ENCODE measurements at places on chromosomes 4 and X.

DNA sequence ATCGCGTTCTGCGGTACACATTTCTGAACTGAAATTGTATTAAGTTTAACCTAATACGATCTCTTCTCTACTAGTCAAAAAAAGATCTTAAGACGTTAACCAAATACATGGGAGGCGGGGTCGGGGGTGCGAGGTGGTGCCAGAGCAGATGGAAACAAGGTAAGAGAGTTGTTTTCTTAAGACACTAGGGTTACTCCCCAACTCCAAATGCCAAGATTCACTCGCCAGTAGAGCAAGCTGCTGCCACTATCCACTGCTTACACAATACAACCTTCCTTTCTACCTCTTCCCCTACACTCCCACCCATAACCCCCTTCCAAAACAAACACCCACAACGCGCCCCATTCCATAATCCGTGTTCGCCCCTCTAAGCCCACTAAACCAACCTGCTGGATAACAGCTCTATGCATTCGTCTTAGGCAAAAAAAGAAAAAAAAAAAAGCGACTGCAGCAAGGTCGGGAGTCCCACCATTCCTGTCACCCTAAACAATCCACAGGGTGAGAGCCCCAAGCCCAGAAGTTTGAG lies 1.3 kb downstream of the LCORL start:
- peak; percentile 20 for DNase-seq

- no peak for DNase-seq
Measured at GRCh38 chr4:82555276-82555675, 6.5 kb downstream of the TMEM150C start.

GRCh38 chr4:87461281-87461700 lies 38.9 kb downstream of the NUDT9 start:
- DNase-seq: peak; percentile 4

DNA sequence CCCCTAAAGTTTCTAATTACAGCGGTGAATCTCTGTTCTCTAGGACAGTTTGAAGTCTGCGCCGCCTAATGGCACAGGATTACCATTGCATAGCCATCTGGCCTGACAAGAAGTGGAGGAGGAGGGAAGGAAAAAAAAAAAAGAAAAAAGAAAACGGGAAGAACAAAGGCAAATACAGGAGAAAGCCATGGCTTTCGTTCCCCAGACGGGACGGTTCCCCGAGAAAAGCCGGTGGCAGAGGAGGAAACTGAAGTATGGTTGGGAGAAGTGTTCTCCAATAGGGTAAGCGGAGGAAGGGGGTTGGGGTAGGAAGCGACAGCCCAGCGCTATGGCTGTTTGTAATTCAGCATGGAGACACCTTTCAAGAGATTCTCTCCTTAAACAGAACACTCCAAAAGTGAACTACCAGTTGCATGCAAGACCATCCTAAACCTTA lies 80.8 kb downstream of the HMGN5 start:
- DNase-seq: peak; percentile 36

DNA sequence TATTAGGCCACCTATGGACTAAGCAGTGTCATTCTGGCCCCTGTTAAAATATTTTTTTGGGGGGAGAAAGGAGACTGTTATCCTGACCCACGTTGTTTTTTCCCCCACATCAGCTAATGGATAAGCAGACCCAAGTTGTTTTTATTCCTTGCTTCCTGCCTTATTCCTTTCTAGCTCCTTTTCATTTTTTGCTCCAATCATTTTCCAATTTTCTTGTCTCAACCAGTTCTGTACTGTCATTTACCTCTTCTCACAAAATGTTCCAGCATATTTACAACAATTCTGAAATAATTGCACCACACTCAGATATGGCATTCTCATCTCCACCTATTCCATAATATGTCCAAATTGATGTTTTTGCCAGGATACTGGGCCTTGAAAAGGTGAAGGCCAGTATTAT lies 150.3 kb downstream of the NEXMIF start:
- no peak for DNase-seq

GRCh38 chrX:26262121-26262523 lies 46.2 kb downstream of the MAGEB5 start:
- DNase-seq: no peak

- peak; percentile 72 for DNase-seq
Measured at GRCh38 chr4:38368613-38369012, 295.4 kb upstream of the KLF3 start.

DNA sequence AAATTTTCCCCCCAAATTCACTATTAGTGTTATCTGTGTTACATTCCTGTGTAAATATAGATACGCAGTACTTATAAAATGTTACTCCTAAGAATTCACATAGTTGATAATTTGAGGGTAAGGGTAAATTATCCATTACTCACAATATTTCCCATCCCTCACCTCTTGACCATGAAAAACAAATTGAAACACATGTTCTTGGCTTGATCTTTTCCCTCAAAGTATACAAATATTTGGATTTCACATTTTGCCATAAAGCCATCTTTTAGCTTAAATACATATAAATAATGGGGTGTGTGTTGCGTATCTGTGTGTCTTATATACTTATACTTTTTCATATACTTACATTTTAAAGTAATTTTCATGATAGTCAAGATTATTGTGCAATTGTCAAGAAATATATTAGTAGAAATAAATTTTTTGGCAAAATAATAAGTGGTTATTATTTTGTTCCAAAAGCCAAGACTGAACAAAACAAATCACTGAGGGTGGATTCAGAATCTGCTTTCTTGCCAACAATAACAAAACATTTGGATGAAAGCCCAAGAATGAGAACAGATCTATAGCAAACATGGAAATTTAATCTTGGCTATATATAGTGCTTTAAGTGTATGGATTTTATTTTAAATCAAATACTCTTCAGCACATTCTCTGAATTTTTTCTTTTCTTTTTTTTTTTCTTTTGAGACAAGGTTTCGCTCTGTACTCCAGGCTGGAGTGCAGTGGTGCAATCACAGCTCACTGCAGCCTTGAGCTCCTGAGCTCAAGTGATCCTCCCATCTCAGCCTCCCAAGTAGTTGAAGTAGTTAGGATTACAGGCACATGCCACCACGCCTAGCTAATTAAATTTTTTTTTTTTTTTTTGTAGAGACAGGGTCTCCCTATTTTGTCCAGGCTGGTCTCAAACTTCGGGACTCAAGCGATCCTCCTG lies 48.5 kb upstream of the PRSS48 start:
- DNase-seq: no peak

- DNase-seq: peak; percentile 83
Measured at GRCh38 chr4:73661646-73662119, 41.4 kb upstream of the RASSF6 start.

- DNase-seq: no peak
Measured at GRCh38 chr4:16772366-16772850, 126.0 kb downstream of the LDB2 start.

GRCh38 chr4:182555997-182556418 lies 312.8 kb downstream of the TENM3 start:
- DNase-seq: peak; percentile 66

- DNase-seq: no peak
Measured at GRCh38 chrX:81414630-81415029, 212.7 kb downstream of the SH3BGRL start.

- no peak for DNase-seq
Measured at GRCh38 chr4:70706516-70706915, 15.2 kb upstream of the RUFY3 start.

- DNase-seq: no peak
Measured at GRCh38 chrX:40531056-40531826, 49.5 kb upstream of the ATP6AP2 start.

GRCh38 chr4:26815199-26815598 lies 45.4 kb upstream of the STIM2 start:
- no peak for DNase-seq

GRCh38 chrX:55342533-55343501 lies 78.1 kb upstream of the PAGE3 start:
- peak; percentile 35 for DNase-seq

DNA sequence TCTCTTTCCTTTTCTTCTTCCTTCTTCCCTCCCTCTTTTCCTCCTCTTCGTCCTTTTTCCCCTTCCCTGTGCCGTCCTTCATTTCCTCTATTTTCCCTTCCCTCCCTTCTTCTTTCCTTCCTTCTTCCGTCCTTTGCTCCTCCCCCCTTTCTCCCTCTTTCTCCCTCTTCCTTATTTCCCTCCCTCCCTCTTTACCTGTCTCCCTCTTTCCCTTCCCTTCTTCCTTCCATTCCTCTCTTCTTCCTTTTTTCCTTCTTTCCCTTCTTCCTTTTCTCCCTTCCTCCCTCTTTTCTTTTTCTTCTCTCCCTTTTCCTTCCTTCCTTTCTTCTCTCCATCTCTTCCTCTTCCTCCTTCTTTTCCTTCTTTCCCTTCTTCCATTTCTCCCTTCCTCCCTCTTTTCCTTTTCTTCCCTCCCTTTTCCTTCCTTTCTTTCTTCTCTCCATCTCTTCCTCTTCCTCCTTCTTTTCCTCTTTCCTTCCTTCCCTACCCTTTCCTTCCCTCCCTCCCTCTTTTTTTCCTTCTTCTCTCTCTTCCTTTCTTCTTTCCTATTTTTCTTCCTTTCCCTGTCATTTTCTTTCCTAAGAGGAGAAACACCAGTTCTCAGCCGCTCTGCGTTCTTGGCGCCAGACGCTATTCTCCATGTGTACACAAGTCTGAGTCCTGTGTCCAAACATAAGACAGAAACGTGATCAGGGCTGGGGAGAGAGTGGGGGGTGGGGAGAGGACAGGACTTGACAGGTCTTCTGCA lies 597.1 kb downstream of the MID1IP1 start:
- no peak for DNase-seq

DNA sequence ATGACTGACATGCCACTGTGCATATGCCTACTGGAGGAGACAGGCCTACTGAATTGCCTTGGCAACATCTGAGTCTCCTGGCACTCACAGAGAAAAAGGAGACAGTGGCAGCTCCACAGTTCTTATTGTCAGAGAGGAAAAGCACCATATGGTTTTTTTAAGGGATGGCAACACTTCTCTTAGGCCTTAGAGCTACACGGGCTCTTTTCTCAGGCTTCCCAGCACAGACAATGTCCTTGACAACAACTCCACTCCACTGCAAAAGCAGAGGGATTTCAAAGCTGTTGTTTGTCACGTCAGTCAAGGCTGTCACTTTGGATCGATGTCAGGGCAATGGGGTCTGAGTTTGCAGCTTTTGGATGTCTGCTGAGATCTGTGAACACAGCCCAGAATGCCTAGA lies 4.7 kb upstream of the CLCN4 start:
- DNase-seq: no peak

GRCh38 chrX:16488959-16489358 lies 161.0 kb upstream of the S100G start:
- DNase-seq: no peak

DNA sequence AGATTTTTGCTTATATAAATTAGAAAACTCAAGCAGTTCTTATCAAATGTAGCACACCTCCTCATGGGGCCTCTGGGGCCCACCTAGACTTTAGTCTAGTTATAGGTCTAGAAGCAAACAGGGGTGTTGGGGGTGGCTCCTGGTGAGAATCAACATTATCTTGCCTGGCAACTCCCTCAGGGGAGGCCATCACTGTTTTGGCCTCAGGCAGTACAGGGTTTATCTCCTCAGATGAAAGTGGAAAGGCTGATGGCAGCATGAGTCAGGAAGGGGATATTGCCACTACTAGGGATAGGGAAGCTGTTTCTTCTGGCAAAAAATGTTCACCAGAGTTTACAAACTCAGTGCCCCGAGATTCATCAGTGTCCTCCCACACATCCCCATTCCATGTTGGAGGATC lies 232.4 kb upstream of the BMP3 start:
- no peak for DNase-seq

DNA sequence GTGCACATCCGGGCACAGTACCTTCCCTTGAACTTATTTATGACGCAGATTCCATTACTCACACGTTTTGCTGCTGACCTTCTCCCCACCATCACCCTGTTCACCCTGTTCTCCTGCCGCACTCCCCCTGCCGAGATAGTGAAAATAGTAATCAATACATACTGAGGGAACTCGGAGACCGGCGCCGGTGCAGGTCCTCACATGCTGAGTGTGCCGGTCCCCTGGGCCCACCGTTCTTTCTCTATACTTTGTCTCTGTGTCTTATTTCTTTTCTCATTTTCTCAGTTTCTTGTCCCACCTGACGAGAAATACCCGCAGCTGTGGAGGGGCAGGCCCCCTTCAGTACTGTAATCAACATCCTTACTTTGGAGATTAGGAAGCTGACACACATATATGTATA lies 1337.1 kb upstream of the PABPC4L start:
- DNase-seq: no peak

Measured in GM03348 (cell line).